ENCODE measurements at places on chromosomes 3 and 15. TPM values are rescaled to one million over a fixed set of nuclear protein-coding genes. Genes with fewer than 3 reads are reported as not detected.

ITGA11 gene
- total RNA-seq: not detected

NPRL2 gene
- 45.3 TPM for total RNA-seq

GPR149 gene
- not detected for total RNA-seq

LRRC15 gene
- not detected for total RNA-seq

GALNT15 gene
- total RNA-seq: not detected

ADAMTS17 gene
- total RNA-seq: 1.9 TPM

CCDC39 gene
- total RNA-seq: not detected

PCSK6 gene
- total RNA-seq: 0.44 TPM
